ENCODE measurements at places on chromosomes 4 and X.

DNA sequence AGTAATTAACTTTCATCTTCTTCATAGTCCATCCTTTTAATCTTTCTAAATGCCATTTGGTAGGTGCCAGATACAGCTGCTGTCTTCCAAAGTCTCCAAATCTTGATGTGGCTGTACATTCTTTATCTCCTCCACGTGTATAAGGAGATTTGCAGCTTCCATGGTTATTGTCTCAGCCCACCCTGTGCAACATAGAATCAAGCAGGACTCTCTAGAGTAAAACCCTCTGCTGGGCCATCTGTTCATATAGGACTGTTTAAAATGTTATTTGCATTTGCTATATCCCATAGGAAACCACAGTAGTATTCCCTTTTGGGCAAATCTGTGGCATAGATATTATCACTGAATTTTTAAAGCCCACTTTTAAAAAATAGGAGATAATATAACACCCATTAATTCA lies 527.2 kb upstream of the EPHA5 start:
- DNase-seq = no peak

DNA sequence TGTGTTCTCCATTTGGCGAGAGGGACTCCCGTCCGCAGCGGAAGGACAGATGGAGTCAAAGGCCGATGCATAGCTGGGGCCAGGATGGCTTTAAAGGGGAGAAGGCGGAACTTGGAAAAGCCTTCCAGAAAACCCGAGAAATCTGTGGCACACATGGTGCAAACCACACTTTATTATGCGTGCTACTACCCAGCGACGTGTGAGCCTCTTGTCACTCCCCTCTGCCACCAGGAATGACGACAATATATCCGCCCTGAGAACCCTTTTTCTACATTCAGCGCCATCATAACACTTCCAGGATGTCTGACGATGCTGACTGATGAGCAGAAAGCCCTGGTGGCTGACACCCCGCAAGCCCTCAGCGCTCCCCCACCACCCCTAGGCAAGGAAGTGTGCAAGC lies 689 bp upstream of the DCHS2 start:
- no peak for DNase-seq

GRCh38 chrX:131985526-131986049 lies 37.5 kb upstream of the STK26 start:
- DNase-seq = no peak

DNA sequence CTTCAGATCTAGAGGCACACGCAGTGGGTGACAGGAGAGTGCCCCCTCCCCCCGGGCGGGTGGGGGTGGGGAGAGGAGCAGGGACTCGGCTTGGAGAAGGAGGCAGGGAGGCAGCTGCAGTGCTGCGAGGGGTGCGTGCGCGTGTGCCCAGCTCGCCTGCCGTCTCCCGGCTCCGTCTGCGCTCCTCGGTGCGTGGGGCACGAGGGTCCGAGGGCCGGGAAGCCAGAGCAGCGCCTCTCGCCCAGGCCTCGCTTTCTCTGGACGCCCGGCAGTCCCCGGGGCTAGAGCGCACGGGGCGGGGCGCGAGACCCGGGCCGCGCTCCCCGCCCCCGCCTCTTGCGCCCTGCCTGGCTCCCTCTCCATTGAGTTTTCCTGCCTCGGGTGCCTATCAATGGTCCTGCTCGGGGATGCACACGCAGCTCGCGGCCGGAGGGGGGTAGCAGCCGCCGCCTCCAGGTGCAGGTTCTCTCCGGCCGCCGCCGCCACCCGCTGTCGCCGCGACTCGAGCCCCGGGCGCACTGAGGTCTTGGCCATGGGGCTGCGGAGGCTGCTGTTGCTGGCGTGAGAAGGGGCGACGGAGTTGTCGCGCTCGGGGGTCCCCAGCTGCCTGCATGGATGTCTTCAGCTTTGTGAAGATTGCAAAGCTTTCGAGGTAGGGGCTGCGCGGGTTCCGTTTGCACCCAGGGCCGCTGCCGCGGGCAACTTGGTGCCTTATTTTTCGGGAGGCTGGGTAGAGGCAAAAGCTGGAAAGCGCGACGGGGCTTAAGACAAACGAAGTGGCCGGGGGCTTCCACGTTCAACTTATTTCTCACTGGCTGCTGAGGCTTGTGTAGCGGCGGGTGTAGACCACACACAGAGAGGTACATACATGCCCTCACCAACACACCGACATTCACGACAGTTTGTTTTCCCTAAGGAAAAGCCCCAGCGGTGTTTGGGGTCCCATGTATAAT lies at the start of gene FRMPD4:
Gene FRMPD4, plus strand, starts transcription at position 113 of the 953 bp plus-strand sequence. Its CDS starts 499 bp downstream, at position 612.
- no peak for DNase-seq

- no peak for DNase-seq
Observed at GRCh38 chrX:73903941-73904340, 340.9 kb downstream of the CHIC1 start.

GRCh38 chr4:101540336-101540735 lies 193.0 kb upstream of the PPP3CA start:
- no peak for DNase-seq

- no peak for DNase-seq
Observed at GRCh38 chrX:153549807-153550206, 32.4 kb downstream of the ATP2B3 start.

- DNase-seq = no peak
Observed at GRCh38 chr4:128768373-128768996, 41.0 kb upstream of the JADE1 start.

- no peak for DNase-seq
Observed at GRCh38 chrX:68692651-68693050, 45.2 kb downstream of the STARD8 start.

GRCh38 chr4:57136281-57136680 lies 26.1 kb upstream of the IGFBP7 start:
- DNase-seq = no peak

DNA sequence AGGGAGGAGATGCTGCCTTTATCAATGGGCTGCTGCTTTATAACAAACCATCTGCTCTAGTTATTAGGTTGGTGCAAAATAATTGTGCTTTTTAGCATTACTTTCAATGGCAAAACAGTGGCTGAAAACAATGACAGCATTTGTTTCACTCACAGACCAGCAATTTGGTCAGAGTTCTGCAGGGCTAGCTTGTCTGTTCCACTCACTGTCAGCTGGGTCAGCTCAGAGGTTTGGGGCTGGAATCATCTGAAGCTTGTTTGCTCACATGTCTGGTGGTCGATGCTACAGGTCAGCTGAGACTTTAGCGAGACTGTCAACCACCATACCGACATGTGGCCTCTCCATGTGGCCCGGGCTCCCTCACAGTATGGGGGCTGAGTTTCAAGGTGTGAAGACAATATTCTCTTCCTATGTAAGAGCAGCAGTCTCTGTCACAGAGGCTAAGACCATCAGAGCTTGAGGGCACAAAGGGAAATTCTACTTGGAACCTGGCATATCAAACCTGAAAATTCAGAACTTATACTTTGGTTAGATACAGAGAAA lies 81.3 kb upstream of the LIMCH1 start:
- DNase-seq = no peak

- no peak for DNase-seq
Observed at GRCh38 chrX:47164420-47164819, 19.4 kb downstream of the RBM10 start.

DNA sequence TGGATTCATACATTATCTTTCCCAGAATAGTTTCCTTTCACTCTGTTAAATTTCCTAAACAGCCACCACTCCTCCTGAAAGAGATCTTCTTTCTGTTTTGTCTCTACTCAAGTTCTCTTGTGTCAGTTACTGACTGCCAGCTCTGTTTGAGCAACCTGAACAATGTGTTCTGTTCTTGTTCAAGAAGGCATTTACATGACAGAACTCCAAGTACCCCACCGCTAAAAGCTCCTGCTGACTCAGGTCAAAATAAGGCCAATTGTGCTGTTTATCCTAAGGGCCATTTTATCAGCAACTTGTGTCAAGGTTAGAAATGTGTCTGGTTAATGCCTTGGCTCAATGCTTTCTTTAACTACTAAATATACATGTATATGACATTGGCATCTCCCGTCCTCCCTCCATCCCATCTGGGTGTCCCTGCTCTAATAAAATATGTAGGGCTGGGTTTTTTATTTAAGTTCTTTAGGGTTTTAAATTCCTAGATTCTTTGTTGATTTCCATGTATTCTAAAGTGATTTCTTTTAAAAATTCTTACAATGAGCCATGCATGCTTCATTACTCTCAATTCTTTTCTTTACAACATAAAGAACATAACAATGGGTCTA lies 144.3 kb upstream of the PAQR3 start:
- no peak for DNase-seq

DNA sequence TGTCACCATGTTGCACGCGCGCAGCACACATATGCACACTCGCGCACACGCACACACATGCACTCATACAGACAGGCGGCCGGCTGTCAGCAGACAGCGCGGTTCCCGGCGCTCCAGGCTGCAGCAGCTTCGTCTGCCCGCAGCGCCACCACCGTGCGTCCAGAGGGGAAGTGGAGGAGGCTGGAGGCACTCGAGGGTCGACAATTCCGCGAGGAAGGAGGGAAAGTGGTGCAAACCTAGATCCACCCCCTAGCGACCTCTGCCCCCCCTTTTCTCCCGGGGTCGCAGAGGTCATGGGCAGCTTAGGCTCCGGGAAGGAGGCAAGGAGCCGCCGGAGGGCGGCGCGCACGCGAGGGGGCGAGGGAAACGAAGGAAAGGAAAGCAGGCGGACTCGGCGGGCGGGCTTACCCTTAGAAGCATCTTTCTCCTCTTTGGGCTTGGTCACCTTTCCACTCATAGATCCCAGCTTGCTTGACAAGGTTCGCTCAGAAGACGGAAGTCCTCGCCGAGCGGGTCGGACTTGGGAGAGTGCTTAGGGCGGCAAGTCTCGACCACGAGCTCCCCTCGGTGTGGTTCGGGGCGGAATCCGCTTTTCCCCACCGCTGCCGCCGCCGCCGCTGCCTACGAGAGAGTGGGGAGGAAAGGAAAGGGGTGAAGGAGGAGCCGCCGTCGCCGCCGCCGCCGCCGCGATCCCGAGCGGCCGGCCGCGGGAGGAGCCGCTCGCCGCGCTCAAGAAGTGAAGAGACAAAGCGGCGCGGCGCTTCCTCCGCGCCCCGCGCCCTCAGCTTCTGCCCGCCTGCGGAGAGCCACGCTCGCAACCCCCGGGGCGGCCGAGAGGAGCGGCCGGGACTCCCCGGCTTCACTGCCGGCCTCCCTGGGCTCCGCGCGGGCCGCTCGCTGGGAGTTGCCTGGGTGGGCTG lies 326.6 kb upstream of the F9 start:
- no peak for DNase-seq

DNA sequence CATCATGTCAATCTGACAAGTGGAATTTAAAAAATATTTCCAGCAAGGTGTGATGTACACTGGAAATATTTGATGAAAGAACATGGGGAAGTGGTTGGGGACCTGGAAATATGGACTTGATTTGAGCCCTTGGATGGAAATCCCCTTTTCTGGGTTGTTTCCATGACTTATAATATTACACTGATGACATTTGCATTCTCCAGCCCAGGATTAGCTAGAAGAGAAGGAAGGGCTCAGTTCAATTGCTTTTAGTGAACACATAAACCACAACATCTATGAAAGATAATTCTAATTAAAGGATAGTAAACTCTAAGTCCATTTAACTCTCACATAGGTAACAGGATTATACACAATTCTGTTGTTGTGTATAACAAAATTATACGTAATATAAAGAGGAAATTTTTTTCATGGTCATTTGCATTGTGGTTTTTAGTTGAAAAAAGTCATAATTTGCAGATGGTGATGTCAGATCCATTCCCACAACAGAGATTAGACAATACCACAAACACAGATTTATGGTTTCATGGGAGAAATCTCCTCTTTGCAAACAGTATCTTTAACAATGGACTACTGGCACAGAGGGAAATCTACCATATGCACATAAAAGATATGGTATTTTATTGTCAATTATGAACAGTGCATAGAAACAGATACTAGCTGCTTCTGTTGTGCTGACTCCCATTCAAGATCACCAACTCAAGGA lies 126.5 kb downstream of the DKK2 start:
- DNase-seq = no peak

DNA sequence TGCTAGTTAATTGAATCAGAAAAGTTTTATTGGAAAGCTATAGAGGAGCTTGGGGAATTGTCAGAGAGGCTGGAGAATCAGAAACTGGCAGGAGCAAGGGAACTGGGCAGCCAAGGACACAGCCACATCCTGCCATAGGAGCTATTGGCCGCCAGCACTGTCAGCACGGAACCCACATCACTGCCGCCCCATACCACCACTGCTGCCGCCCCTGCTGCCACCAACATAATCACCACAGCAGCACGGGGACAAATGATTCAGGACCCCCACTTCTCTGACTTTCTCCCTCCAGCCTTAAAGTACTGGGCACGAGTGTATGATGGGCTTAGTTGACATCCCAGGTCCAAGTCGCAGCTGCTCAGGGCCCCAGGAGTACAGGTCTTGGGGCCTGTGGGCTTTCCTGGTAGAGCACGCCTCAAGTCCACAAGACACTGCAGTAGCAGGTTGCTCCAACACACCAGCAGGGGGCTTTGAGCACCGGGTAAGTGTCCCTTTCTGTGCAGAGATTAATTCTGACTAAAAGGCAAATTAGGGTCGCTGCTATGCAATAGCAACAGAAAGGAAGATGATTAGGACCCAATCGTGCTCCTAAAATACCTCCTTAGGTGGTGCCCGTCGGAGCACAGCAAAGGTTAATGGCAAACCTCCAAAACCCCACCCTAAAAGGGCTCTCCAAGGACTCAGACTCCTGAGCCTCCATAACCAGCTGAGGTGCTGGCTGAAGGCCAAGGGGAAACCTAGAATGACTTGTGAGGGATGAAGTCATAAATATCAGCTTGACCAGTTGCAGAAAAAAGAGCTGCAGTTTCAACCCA lies 6.9 kb downstream of the PJA1 start:
- no peak for DNase-seq

- DNase-seq = no peak
Observed at GRCh38 chr4:20487852-20488251, 212.4 kb upstream of the PACRGL start.

GRCh38 chrX:96453139-96453538 lies 231.5 kb upstream of the DIAPH2 start:
- no peak for DNase-seq

DNA sequence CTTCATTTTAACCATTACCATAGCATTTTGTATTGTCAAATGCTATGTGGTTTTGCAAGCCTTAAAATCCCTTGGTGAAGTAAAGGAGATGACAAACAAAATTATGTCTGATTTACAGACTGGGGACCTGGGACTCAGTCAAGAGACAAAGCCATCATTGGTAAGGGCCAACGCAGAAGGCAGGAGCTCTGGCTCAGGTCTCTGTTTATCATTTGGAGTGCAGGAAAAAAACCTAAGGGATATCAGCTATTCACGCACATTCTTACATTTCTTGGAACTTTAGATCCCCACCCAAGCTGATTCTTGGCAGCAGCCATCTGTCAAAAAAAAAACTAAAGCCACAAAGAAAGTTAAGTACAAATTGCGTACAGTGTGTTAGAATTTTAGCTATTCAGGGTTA lies 731.9 kb downstream of the STPG2 start:
- no peak for DNase-seq

GRCh38 chrX:5549512-5549911 lies 679.2 kb downstream of the NLGN4X start:
- DNase-seq = no peak
